ENCODE measurements at places on chromosomes 4 and X.

- DNase-seq: no peak
Measured at GRCh38 chrX:49859491-49859890, 19.8 kb upstream of the USP27X start.

- DNase-seq: no peak
Measured at GRCh38 chrX:84487365-84488353, 14.6 kb downstream of the HDX start.

- DNase-seq: peak; percentile 24
Measured at GRCh38 chr4:82017680-82018079, 356.1 kb downstream of the HNRNPD start.

GRCh38 chrX:154653048-154653401 is 354 bp downstream of the CTAG2 start:
- no peak for DNase-seq

- DNase-seq: peak; percentile 31
Measured at GRCh38 chrX:64975491-64975890, 759 bp downstream of the ZC4H2 start.

DNA sequence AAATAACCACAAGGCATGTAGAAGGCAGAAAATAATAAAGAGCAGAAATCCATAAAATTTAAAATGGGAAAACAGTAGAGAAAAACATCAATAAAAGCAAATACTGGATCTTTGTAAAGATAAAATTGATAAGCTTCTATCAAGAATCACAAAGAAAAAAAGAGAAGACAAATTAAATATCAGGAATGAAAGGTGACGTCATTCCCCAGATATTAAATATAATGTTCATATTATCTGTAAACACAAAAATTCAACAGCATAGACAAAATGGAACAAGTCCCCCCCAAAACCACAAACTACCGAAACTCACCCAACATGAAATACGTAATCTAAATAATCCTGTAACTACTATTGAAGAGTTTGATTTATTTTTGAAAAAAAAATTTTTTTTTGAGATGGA is 30.5 kb upstream of the FAM120C start:
- no peak for DNase-seq

DNA sequence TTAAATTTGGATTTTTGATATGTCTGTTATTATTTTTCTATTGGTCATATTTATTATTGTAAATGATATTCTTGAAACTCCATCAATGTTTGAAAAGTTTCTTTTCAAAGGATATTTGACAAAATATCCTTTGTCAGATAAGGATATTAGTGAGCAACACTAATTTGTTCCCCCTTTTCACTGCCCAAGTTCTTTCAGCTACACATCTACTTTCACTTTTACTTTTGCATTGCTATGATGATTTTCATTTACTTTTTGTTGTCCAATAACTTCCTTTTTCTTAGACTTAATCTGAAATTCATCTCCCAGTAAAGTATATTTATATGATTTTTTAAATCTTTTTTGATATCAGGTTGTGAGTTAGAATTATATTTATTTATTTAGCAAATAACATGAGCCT is 542.3 kb upstream of the ADGRL3 start:
- DNase-seq: no peak

GRCh38 chr4:140174543-140174942 is 20.6 kb upstream of the MAML3 start:
- DNase-seq: no peak

DNA sequence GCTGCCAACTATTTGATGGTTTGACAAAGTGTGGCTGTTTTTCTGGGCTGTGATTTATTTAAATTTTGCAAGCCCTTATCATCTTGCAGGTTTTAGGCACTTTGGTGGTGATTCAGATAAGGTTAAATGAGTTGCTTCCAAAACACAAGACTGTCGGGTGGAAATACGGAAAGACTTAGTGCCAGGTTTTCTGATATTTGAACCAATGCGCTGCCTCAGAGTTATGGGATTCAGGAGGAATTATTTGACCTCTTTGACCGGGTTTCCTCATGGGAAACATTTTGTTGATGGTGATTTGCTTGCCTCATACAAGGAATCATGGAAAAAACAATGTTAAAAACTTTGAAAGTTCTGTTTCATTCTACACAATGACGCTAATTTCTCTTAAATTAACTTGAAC is 136.1 kb upstream of the MAP9 start:
- DNase-seq: no peak
